BJ (cell line): ENCODE measurements at places on chromosomes 3 and 15.

GRCh38 chr15:69161878-69162213 is 1.4 kb downstream of the GLCE start:
- no peak for DNase-seq

DNA sequence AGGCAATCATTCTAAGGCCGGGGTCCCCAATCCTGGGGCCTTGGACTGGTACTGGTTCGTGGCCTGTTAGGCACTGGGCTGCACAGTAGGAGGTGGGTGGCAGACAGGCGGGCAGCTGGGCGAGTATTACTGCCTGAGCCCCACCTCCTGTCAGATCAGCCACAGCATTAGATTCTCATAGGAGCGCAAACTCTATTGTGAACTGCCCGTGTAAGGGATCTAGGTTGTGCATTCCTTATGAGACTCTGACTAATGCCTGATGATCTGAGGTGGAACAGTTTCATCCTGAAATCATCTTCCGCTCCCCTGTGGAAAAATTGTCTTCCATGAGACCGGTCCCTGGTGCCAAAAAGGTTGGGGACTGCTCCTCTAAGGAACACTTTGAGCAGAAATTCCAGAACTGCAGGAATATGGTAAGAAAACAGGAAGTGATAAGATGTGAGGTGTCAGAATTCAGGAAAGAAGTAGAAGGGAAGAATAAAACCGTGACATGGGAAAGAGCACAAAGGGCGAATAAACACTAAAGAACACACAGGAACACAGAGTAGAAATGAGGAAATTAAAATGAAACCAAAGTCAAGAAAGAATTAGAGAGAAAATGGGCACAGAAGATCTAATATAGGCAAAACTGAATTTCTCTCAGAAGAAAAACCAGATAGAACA is 57.6 kb downstream of the PDCD6IP start:
- no peak for DNase-seq

DNA sequence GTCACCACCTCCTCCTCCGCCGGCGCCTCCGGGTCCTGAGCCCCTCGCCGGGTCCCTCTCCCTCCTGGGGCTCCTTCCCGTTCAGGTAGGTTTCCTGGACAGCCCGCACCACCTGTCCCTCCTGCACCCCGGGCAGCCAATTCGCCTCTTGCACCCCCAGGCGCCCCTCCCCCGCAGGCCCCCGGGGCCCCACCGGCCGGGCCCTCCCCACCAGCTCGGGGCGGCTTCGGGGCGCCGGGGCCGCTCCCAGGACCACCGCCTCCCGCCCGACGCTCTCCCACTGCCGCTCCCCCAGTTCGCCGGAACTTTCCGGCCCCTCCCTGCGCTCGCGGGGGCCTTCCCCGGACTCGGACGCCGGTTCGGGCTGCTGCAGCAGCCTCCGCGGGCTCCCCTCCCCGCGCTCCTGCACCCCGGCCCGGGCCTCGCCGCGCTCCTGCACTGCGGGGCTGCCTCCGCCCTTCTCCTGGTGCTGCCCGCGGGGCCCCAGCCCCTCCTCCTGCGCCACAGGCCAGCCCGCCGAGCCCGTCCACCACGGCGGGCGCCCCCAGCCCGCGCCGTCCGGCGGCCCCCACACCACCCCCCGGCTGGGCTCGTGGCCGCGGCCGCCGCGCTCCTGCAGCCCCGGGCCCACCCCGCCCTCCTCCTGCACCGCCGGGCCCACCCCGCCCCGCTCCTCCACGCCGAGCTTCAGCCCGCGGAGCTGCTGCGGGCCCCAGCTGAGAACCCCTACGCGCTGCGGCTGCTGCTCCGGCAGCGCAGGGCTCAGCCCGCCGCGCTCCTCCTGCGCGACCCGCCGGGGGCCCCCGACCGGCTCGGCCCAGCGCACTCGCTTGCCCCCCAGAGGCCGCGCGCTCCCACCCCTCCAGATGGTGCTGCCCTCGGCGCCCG is 587 bp upstream of the TNK2 start:
- DNase-seq: no peak

DNA sequence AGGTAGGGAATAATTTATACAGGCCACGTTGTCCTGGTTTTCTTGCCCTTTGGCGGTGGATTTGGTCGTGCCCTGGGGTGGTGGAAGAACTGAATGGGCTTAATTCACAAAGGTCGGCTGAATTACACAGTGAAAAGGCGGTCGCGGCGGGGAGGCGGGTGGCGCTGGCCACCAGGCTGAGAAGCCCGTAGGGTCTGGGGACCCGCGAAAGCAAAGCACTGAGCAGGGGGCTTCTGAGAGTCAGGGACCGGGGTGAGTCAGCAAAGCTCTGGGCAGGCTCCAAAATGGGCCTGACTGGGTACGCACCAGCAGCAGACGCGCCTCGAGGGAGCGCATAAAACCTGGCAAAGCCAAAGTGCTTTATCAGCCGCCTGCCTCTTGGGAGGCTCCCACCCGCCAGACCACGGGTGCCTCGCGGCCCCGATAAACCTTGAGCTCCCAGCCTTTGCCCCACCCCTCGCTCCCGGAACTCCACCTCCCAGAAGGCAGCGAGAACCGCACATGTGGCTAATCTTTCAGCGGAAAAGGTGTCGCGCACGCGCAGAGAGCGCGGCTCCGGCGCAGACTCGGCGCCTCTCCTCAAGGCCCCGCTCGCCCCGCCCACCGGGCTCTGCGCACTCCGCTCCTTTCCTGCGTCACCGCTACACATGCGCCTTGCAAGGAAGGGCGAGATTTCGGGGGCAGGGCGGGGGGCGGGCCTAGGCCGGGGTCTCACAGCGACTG is 377 bp upstream of the ABCF3 start:
- peak; percentile 95 for DNase-seq

- DNase-seq: no peak
These were observed 48.8 kb downstream of the UBP1 start for GRCh38 chr3:33391255-33391995.

DNA sequence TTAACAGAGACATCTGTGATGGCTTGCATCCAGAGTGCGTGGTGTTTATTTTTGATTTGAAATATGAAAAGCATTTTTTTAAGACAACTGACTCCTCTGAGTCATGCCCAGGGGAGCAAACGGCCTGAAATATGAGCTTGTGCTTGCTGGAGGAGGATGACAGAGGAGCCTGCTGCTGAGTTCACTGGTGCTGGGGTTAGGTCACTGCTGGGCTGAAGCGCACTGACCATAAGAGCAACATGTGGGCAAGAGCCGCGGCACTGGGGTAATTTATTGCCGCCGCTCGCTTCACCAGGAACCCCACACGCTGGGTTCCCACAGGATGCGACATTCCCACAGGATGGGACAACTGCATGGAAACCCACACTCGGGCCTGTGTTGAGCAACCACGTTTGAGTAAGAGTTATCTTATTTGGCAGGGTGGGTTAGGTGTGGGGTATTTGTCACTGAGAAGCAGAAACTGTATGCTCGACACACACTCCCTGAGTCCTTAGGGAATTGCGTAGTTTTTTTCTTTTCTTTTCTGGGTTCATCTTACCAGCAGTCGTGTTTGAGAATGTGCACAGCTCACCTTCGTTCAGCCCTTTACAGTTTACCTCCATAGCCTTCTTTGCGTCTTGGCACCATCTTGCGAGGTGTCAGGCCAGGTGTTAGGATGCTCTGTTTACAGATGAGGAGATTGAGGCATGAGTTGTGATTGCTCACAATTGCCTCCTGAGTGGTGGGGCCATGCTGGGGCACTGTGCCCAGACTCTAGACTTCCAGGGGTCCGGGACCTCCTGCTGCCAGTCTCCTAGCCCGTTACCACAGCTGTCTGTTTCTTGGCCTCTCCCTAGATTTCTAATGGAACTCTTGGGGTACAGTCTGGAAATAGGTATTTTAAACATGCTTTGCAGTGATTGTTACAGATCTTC is 60.4 kb downstream of the SMAD3 start:
- DNase-seq: peak; percentile 96

- no peak for DNase-seq
These were observed 56.8 kb upstream of the PEX5L start for GRCh38 chr3:180093535-180093934.

DNA sequence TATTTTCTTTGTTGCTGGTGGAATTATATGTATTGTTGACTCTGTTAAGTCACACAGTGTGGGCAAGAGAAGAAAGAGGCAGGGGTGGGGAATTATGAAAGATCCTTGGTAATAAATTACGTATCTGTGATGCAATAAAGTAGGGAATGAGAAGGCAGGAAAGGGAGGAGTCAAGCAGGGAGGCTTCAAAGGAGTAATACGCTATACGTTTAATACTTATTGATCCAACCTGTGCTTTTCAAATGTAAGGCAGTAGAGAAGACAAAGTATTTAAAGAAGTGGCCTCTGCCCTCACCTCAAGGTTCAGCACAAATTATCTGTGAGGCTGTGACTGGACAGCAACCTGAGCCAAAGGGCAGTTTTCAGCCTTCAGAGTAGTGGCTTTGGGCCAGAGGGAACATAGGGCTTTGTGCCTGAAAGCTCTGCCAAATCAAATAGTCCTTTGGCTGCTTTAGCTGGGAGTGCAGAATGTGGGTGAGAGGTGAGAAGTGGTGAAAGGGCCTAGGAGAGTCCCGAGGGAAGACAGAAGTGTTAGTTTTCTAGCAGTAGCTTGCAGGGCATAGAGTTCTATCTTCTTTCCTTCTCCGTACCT is 1.2 kb upstream of the PLIN1 start:
- no peak for DNase-seq

DNA sequence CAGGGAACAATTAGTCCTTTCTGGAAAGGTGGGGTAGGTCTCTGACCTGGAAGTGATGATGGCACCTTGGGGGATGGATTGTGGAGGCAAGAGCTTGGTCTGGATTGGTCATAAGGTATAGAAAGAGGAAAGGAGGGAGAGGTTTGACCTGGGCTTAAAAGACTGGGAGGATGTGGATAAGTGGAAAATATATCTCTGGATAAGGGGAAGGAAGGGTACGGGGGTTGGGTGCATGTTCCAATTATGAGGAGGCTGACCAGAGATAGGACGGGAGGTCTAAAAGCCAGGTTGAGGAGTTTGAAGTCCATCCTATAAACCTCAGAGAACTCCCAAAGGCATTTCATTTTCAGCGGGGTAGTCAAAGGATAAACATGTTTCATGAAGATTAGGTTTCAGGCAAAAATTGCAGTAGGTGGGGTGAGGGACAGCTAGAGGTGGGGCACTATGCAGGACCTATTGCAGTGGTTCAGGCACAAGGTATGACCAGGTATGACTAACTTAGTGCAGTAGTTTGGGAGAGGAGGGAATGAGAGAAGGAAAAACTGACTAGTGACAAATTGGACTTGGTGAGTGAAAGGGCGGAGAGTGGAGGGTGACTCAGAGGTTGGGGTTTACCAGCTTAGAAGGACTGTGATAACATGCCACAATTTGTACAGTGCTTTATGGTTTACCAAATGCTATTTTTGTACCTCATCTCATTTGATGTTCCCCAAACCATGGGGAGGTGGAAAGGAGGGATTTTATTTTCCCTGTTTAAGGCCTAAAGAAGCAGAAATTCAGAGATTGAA is 10.7 kb downstream of the PDE8A start:
- DNase-seq: peak; percentile 29

DNA sequence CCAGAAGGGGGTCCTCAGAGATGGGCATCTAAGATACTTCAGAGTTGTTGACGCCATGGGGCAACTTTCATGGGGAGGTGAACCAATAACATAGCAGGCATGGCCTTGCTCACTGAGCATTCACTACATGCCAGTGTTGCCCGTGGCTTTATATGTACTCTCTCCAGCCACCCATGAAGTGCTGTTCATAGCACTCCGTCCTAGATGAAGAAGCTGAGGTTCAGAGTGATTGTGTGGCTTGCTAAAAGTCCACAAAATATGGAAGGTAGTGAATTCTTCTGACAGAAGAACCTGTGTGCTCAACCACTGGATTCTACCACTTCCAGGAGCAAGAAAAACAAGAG is 9.8 kb upstream of the SEMA4B start:
- no peak for DNase-seq

GRCh38 chr3:177530908-177531307 is 333.6 kb upstream of the TBL1XR1 start:
- no peak for DNase-seq

- no peak for DNase-seq
These were observed 75.1 kb downstream of the TRAK1 start for GRCh38 chr3:42166214-42166613.
